Liver (tissue), 10 donors: ENCODE measurements at places on chromosomes 7 and 10. TPM values are rescaled to one million over a fixed set of nuclear protein-coding genes. Genes with fewer than 3 reads are reported as not detected.
A peak's percentile ranks its signal among the peaks of the same experiment; 100 is the strongest.

FFAR4 gene
- 0.21 TPM for polyA plus RNA-seq

GRID2IP gene
- polyA plus RNA-seq: not detected

GRCh38 chr10:86636311-86636710 lies 18.0 kb upstream of the OPN4 start:
- H3K36me3 ChIP-seq: no peaks in the 10 kb centered on the region
- no peak overlapping the region for H3K27ac ChIP-seq
- peaks cover 2% of the 10 kb centered on the region for H3K27me3 ChIP-seq
- no peak for DNase-seq
- H3K4me1 ChIP-seq: peaks cover 2% of the 10 kb centered on the region
- H3K4me3 ChIP-seq: no peak overlapping the region

GRCh38 chr7:134946260-134946659 lies 40.0 kb upstream of the AGBL3 start:
- no peak overlapping the region for H3K27ac ChIP-seq
- no peaks in the 10 kb centered on the region for H3K27me3 ChIP-seq
- H3K4me3 ChIP-seq: no peak overlapping the region
- peaks cover 16% of the 10 kb centered on the region for H3K4me1 ChIP-seq

DNA sequence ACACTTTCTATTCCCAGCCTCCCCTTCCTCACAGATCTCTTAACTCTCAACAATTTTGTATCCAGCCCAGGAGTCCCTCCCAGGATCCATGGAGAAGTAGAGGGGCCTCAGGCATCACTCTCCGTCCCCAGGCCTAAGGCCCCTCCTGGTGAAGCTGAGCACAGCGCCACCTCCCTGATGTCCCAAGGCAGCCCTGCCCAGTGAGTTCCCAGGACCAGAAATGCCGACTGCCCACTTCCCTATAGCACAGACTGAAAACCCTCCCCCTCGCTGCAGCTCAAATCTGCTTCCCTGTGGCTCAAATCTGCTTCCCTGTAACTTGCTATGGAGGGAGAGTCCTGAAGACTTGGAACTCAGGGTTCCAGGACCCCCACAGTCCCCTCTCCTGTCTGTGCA lies 35.6 kb downstream of the YKT6 start:
- no peaks in the 10 kb centered on the region for H3K36me3 ChIP-seq
- H3K27ac ChIP-seq: no peak overlapping the region
- no peaks in the 10 kb centered on the region for H3K27me3 ChIP-seq
- H3K4me3 ChIP-seq: no peak overlapping the region

DNA sequence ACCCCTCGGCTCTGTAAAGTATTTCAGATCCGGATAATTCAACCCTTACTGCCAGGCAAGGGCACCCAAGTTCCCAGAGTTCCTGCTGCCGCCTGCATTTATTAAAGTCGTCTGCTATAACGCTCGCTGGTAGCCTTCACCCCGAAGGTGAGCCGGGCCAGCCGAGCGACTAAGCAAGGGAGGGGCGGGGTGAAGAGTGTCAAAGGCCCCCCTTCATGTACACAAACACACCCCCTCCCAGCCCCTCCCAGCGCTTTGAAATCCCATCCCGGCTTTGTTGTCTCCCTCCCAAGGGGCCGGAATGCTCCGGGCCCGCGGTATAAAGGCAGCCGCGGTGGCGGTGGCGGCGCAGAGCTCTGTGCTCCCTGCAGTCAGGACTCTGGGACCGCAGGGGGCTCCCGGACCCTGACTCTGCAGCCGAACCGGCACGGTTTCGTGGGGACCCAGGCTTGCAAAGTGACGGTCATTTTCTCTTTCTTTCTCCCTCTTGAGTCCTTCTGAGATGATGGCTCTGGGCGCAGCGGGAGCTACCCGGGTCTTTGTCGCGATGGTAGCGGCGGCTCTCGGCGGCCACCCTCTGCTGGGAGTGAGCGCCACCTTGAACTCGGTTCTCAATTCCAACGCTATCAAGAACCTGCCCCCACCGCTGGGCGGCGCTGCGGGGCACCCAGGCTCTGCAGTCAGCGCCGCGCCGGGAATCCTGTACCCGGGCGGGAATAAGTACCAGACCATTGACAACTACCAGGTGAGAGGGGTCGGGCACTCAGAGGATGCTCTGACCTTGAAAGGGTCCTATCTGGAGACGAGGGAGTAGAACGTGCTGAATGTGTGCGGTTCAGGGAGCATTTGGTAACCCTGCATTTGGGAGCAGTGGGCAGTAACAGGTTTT lies at the start of gene DKK1:
DKK1 (plus strand) TSS at position 349 of the 889 bp plus-strand sequence; CDS start at position 503, 154 bp downstream.
- peaks cover 5% of the 10 kb centered on the region for H3K27me3 ChIP-seq
- DNase-seq: peak; percentile 54
- H3K36me3 ChIP-seq: no peaks in the 10 kb centered on the region
- H3K4me1 ChIP-seq: peaks cover 4% of the 10 kb centered on the region
- H3K27ac ChIP-seq: no peak within 1 kb of the TSS
- peak within 1 kb of the TSS; percentile 44 for H3K4me3 ChIP-seq

IFIT1B gene
- polyA plus RNA-seq: 0.15 TPM

- H3K36me3 ChIP-seq: no peaks in the 10 kb centered on the region
- no peaks in the 10 kb centered on the region for H3K4me1 ChIP-seq
- no peak for DNase-seq
- no peak overlapping the region for H3K4me3 ChIP-seq
- H3K27ac ChIP-seq: no peak overlapping the region
- no peaks in the 10 kb centered on the region for H3K27me3 ChIP-seq
These were observed 15.7 kb downstream of the APBB1IP start for GRCh38 chr10:26453850-26454249.

DNA sequence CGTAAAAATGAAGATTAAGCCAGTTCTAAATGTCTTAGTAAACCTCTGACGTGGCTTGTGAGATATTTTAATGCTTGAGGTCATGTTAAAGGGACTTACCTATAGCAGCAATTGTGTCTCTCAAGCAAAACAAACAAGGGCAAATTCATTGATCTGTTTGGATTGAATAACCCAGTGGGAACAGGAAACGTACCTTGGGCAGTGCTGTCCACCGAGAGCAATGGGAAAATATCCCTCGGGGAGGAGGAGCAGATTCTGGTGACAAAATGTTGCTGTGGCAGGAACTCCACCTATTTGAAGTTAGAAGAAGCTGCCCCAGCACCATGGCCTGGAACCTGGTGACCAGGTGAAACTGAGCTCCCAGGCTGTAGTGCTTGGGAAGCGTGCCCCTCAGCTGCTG lies 107.1 kb upstream of the FZD8 start:
- H3K4me3 ChIP-seq: no peak overlapping the region
- H3K4me1 ChIP-seq: no peaks in the 10 kb centered on the region
- no peaks in the 10 kb centered on the region for H3K36me3 ChIP-seq
- H3K27me3 ChIP-seq: no peaks in the 10 kb centered on the region
- no peak overlapping the region for H3K27ac ChIP-seq

DNA sequence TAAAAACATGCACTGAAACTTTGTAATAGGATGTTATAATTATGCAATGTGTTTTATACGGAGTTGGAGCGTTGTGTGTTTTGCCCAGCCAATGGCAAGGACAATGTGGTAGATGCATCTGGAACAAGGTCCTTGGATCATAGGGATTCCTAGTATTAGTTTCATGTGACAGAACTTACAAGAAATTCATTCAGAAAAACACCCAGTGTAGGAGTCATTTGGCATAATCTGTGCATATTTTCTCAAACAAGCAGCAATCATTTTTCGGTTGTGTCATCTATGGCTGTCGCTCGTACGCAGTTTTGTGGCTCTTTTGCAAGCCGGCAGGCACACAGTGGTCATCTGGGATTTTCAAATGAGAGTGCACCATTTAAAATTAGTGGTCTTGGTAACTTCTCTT lies 19.8 kb downstream of the CREB5 start:
- no peaks in the 10 kb centered on the region for H3K36me3 ChIP-seq
- H3K27ac ChIP-seq: no peak overlapping the region
- no peaks in the 10 kb centered on the region for H3K4me1 ChIP-seq
- peaks cover 6% of the 10 kb centered on the region for H3K27me3 ChIP-seq
- DNase-seq: no peak

GRCh38 chr7:7982904-7983303 lies 14.3 kb downstream of the GLCCI1 start:
- no peaks in the 10 kb centered on the region for H3K27me3 ChIP-seq
- no peak for DNase-seq
- no peak overlapping the region for H3K27ac ChIP-seq

- no peaks in the 10 kb centered on the region for H3K27me3 ChIP-seq
- no peaks in the 10 kb centered on the region for H3K4me1 ChIP-seq
- no peak for DNase-seq
- H3K27ac ChIP-seq: no peak overlapping the region
These were observed 40.4 kb upstream of the SHH start for GRCh38 chr7:155852426-155853301.

GRCh38 chr7:33909318-33909717 lies 4.0 kb downstream of the BMPER start:
- H3K27me3 ChIP-seq: no peaks in the 10 kb centered on the region
- H3K36me3 ChIP-seq: no peaks in the 10 kb centered on the region
- peaks cover 8% of the 10 kb centered on the region for H3K4me1 ChIP-seq
- H3K27ac ChIP-seq: no peak overlapping the region
- H3K4me3 ChIP-seq: no peak overlapping the region
- DNase-seq: no peak

DNA sequence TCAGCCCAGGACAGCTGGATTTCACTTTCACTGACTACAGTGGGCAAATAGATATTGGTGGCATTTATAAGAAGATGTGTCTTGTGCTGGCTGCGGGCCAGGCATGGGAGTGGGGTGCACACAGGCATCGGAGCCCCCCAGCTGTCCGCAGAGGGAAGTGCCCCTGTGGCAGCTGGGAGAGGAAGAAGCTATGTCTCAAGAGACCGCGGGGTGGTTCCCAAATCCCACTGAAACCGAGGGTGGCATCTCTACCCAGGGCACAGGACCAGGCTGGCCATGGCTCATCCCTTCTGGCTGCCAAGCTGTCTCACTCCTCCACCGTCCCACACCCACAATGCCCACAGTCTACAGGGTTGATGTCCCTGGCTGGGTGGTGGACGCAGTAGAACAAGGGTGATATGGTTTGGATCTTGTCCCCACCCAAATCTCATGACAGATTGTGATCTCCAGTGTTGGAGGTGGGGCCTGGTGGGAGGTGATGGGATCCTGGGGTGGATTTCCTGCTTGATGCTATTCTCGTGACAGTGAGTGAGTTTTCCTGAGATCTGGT lies 94.8 kb downstream of the TCERG1L start:
- no peaks in the 10 kb centered on the region for H3K36me3 ChIP-seq
- no peak for DNase-seq
- no peak overlapping the region for H3K27ac ChIP-seq

GRCh38 chr7:55018361-55019190 lies at the start of gene EGFR:
TSS of gene EGFR (plus strand) at chr7:55019017. CDS start at chr7:55019278, 261 bp downstream.
- peaks cover 7% of the 10 kb centered on the region for H3K4me1 ChIP-seq
- H3K27ac ChIP-seq: peak within 1 kb of the TSS; percentile 93
- H3K27me3 ChIP-seq: no peaks in the 10 kb centered on the region
- H3K4me3 ChIP-seq: peak within 1 kb of the TSS; percentile 60
- DNase-seq: peak; percentile 68

TSPAN12 gene
- polyA plus RNA-seq: 13.1 TPM

- no peaks in the 10 kb centered on the region for H3K4me1 ChIP-seq
- no peaks in the 10 kb centered on the region for H3K36me3 ChIP-seq
- H3K27ac ChIP-seq: no peak overlapping the region
- no peaks in the 10 kb centered on the region for H3K27me3 ChIP-seq
- DNase-seq: no peak
These were observed 316.7 kb upstream of the NPSR1 start for GRCh38 chr7:34341326-34341725.

GRCh38 chr7:27088002-27088922 lies 7.5 kb downstream of the HOXA1 start:
- DNase-seq: no peak
- H3K27me3 ChIP-seq: peaks cover 7% of the 10 kb centered on the region
- no peaks in the 10 kb centered on the region for H3K36me3 ChIP-seq
- no peak overlapping the region for H3K27ac ChIP-seq
- H3K4me1 ChIP-seq: no peaks in the 10 kb centered on the region

- H3K4me3 ChIP-seq: no peak overlapping the region
- DNase-seq: no peak
- H3K27me3 ChIP-seq: no peaks in the 10 kb centered on the region
- H3K27ac ChIP-seq: no peak overlapping the region
- H3K36me3 ChIP-seq: no peaks in the 10 kb centered on the region
- H3K4me1 ChIP-seq: no peaks in the 10 kb centered on the region
These were observed 54.9 kb downstream of the ITIH5 start for GRCh38 chr10:7611909-7612308.

DNA sequence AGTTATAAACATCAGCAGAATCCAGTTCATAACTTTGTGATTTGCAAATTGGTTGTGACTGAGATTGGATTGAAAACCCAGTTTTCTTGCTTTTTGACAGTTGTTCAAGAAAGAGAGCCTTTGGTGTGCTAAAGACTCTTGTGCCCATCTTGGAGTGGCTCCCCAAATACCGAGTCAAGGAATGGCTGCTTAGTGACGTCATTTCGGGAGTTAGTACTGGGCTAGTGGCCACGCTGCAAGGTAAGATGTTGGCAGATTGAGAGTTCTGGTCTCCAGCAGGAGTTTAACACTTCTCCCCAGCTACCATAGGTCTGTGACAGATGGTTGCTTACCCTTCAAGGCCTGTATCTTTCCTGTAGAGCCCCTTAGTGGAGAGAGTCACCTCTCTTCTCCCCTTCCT lies 2.6 kb downstream of the SLC26A4 start:
- no peaks in the 10 kb centered on the region for H3K36me3 ChIP-seq
- H3K27ac ChIP-seq: no peak overlapping the region
- DNase-seq: no peak
- peaks cover 11% of the 10 kb centered on the region for H3K4me1 ChIP-seq
- no peaks in the 10 kb centered on the region for H3K27me3 ChIP-seq
- no peak overlapping the region for H3K4me3 ChIP-seq

DNA sequence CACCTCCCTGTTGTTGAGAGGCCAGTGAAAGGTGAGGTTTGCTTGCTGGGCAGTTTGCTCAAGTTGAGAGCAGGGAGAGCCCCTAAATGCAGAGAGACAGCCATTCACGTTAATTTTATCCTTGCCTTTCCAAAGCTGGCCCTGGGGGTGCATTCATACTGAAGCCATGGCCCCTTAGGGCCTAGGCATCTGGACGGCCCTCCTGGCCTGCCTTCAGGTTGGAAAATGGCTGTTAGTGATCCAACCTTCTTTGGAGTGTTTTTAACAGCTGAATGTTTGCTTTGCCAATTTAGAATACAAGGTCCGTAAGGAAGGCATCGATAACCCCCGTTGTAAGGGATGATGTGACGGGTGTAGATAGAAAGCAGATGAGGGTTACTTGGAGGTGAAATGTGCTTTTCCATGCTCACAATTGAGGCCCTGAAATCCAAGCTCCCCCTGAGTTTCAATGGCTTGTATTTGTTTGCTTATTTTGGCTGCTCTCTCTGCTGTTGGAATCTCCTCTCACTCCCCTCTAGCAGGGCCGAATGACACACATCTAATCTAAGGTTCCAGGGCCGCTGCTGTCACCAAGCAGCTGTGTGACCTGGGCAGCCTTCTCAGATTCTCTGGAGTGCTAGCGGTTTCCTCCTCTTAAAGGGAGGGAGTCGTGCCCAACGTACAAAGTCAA lies 171.6 kb upstream of the MKI67 start:
- H3K27me3 ChIP-seq: no peaks in the 10 kb centered on the region
- no peak overlapping the region for H3K27ac ChIP-seq
- H3K4me3 ChIP-seq: no peak overlapping the region
- H3K4me1 ChIP-seq: no peaks in the 10 kb centered on the region
- DNase-seq: no peak

CRYGN gene
- not detected for polyA plus RNA-seq
